ENCODE measurements at places on chromosomes 16 and 17.

DNA sequence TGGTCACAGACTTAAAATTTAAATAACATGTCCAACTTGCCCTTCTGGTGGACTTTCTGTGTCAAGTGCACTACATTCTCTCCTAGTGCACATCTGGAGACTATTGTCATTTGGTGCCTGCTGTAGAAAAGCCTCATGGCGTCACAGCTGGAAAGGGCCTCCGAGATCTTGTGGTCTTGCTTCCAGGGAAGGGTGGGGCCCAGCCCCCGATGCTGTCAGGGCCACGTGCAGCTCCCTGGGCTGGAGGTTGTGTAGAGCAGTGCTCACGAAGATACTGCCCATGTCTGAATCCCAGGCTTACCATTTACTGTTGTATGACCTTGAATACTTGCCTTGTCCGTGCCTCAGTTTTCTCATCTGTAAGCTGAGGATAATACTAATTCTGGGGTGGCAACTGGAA, 6.8 kb upstream of the MPRIP start:
- no peak for DNase-seq

GRCh38 chr17:37576281-37576680, 32.9 kb downstream of the SYNRG start:
- no peak for DNase-seq

DNA sequence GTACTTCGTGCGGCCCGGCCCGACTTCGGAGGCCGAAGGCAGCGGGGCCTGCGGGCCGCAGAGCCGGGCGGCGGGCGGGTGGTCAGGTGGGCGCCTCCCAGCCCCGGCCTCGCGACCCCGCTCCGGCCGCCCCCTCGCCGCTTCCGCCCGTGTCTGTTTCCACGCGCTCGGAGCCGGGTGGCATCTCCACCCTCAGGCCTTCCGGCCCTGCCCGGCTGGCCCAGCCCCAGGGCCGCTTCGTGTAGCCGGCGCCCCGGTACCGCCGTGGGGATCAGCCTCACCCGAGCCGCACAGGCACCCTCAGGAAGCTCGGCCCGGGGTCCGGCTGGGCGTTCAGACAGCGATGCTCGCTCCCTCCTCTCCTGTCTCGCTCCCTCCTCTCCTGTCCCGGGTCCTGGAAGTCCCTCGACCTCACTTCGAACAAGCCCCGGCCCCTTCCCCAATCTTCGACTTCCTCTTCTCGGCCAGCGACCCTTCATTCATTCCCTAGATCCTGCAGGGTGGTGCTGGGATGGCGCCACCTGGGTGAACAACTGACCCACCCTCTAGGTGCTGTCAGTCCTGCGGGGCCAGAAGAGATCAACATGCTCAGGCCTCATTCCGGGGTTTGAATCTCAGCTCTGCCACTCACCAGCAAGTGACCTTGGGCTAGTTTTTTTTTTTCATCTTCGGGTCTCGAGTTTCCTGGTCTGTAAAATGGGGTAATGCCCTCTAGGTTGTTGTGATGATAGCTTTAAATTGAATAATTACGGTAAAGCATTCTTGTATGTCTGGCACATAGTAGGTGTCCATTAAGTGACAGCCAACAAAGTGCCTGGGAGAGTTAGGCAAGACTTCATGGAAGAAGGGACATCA, 610 bp downstream of the VPS4A start:
- DNase-seq: no peak

DNA sequence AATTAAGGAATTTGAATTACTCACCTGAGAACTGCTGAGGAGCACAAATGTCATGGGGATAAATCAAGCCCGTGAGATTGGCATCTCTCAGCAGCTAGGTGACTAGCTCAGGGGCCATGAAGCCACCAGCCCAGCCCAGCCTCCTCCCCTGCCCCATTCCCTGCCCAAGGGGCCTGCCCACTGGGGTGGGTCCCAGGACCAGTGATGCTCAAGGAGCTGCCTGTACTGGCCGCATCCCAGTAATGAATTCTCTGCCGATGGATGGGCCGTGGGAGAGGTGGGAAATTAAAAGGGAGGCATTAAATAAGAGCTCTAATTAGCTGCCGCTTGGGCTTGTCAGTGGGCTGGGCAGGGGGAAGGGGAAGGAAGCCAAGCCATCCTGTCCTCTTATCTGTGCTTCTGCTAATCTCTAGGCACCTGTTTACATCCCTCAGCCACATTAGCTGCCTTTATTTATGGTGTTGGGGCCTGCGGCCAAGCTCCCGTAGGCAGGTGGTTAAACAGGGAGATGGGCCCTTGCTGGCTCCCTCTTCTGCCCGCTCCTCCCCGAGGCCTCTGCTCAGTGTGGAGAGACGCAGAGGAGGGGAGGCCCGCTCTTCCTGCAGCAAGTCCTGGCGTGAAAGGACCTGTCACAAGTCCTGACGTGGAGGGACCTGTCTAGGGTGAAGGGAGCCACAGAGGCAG, 48.8 kb downstream of the PIPOX start:
- DNase-seq: no peak

DNA sequence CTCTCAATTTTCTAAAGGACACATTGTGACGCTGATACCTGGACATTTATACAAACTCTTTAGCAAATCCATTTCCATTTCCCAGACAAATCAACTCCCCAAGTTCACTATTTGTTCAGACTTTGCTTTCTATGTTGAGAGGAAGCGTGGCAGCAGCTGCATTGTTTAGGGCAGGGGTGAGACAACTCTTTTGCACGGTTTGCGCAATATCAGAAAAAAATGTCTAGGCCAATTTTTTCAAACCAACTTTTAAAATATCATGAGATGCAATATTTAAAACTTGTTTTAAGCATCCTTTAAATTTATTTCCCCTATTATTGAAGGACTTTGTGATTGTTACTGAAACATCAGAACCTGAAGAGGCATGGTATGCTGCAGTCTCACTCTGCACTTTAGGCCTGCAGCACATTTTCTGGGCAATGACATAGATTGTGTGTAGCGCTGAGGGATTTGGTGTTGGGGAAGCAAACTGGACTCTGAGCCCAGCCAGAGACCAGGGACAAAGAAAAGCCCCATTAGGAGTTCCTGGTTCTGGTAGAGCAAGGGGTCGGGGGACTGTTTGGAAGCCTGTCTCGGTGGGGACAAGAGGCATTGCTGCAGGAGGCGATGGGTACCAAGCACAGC, 6.4 kb upstream of the CCDC182 start:
- DNase-seq: no peak

- no peak for DNase-seq
These were observed 364.1 kb downstream of the CPPED1 start for GRCh38 chr16:12439399-12440227.

- DNase-seq: no peak
These were observed 510 bp downstream of the TPSG1 start for GRCh38 chr16:1224558-1224957.

DNA sequence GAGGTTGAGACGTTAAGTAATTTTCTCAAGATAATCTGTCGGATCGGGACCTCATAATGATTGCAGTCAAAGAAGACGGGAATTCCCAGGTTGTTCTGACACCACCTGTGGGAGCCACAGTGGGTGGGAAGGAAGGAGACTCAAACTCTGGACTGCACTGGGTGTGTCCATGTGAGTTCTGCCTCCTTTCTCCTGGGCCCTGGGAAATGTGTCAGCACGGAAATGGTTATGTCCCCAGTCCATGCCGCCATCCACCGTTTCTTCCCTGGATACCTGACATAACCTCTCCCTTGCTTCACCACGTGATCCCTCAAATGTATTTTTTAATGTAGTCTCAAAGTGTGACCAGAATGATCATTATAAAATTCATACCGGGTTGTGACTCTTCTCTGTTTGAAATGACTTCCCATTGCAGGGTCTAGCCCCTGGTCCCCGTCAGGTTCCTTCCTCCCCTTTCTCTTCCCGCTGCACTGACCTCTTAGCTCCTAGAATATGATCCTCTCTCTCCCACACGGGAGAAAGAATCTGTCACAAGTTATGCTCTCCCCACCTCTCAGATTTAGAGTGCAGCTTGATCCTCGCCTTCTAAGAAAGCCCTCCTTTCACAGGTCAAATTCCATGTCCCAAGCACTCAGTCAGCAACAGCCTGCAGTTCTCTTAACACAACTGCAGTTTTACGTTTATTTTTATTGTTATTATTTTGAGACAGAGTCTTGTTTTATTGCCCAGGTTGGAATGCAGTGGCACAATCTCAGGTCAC, 820.0 kb upstream of the EEF2KMT start:
- no peak for DNase-seq

DNA sequence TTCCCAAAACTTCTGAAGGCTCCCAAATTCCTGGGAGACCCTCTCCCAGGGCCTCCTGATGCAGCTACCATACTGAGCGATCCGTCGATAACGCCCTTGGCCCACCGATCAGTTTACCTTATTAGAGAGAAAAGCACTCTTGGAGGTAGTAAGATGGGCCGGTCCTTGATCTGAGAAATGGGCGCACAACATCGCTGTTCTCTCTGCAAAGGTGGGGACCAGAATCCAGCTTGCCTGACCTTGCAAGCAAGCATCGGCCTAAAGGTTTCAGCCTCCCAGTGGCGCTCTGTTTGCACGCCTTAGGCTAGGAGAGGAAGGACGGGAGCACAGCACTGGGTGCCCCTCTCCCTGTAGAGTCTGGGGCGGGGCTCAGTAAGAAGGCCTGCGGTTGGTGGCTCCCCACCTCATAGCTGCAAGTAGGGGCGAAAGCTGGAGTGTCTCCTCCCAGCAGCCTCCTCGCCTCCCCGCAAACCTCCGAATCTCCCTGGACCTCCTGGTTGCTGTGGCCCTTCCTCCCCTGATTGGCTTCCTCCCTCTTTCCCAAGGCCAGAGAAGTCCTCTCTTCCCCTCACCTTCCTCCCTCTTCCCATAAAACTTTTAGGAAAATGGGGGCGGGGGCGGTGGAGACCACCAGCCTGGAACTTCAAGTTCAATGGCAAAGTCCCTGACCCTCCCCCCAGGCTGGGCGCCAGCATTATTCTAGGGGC, at the start of gene PRAC1:
TSS of gene PRAC1 (minus strand) at position 318 of the 707 bp plus-strand sequence. CDS start at position 192, 126 bp downstream.
- DNase-seq: no peak

- DNase-seq: no peak
These were observed 195.8 kb downstream of the KCNJ2 start for GRCh38 chr17:70365091-70365583.

DNA sequence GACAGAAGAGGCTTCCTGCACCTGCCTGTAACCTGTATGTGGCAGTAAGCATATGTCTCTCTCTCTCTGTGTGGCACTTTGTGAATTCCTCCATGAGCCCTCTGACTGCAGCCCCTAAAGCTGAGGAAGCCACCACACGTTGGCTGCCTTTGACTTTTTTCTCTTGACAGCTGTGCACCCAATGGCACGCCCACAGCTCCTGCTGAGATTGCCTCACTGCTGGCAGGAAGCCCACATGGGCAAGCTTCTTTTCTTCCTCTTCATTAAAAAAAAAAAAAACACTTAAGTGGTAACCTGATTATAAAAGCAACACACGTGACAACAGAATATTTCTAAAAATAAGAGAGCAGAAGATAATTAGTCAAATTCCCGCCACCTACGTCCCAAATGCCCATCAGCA, 34.0 kb upstream of the PIRT start:
- no peak for DNase-seq

GRCh38 chr16:15594711-15595320, 48.1 kb downstream of the MARF1 start:
- DNase-seq: no peak

- no peak for DNase-seq
These were observed 107.8 kb upstream of the WSCD1 start for GRCh38 chr17:5962371-5962770.

GRCh38 chr16:67006930-67007658, 18.7 kb downstream of the CES4A start:
- no peak for DNase-seq

DNA sequence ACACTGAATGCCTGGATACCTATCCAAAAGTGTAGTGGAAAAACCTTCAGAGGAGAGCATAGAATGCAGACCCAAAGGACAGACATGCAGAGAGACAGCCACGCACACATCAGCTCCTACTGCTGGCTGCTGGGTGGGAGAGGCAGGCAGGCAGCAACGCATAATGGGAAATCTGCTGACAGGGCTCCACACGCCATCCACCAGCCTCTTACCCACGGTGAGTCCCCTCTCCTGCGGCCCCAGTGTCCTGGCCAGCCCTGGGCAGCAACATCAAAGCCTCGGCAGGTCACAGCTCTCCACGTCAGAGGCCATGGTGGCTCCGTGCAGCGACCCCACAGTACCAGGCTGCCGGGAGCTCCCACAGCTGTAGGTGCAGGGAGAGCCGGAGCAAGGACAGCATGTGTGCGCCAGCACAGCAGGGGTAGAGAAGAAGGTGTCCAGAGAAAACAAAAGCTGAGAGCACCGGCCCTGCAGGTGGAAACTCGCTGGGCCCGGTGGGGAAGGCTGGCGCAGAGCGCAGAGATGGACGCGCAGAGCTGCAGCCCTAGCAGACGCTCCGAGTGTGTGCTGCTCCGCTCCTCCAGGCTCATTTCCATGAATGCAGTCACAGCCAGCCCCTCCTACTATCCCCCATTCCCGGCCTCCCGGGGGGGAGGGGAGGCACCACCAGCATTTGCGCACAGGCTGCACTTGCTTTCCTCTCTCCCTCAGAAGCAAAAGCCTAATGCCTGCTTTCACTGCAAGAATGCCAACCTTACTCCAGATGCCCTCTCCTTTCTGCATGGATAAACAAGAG, 58.9 kb downstream of the CYTH1 start:
- DNase-seq: no peak

DNA sequence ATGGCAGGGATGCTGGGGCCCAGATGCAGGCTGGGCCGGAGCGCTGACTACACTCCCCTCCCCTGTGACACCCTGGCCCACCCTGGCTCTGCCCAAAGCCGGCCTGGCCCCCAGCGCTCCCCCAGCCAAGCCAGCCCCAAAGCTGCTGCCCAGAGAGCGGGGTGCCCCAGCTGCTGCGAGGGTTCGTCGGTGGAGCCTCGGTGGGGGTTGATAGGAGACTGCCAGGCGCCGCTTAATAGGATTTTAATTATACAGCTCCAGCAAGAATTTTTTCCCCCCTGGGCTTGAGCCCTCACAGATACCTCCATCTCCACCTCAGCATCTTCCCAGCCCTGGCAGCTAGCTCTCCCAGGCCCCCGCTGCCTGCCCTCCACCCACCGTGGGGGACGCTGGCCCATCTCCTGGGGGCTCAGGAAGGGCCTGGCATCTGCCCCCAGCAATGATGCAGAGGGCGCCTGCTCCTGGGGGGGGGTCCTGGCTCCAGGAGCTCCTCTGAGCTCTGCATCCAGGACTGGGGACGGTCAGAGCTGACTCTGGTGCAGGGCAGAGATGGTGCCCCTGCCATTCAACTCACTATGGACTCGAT, 36.8 kb upstream of the DLX4 start:
- DNase-seq: no peak

- peak; percentile 98 for DNase-seq
These were observed at the start of gene KRTAP2-4 for GRCh38 chr17:41065829-41066624. Gene KRTAP2-4, minus strand, starts transcription at chr17:41065879. Its CDS starts 34 bp downstream, at chr17:41065845.

Measured in keratinocyte (primary cell).